HCT116 (cell line): ENCODE measurements at places on chromosomes 3 and 15. TPM values are rescaled to one million over a fixed set of nuclear protein-coding genes. Genes with fewer than 3 reads are reported as not detected.

The GABRA5 gene
- total RNA-seq, result not detected

DNA sequence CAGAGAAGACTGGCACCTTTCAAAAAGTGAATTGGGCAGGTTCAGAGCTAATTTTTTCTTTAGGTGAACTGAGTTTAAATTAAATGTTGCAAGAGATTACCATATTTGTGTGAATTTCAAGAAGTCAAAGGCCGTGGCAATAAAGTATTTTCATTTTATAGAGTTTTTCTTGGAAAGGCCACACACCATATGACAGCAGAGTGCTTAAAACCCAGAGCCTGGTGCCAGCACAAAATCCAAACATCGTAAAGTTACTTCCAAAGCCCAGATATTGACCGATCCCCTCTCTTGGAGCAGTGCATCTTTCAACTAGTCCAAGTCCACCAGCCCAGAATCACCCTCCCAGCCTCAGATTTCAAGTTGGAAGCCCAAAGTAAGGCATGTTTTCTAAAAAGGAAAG is 164.5 kb downstream of the VGLL4 start:
- no peak for DNase-seq
- no peaks in the 10 kb centered on the region for H3K27me3 ChIP-seq
- no peak overlapping the region for H3K4me3 ChIP-seq
- H3K36me3 ChIP-seq, result no peaks in the 10 kb centered on the region

The FGD5 gene
- 0.22 TPM for total RNA-seq

DNA sequence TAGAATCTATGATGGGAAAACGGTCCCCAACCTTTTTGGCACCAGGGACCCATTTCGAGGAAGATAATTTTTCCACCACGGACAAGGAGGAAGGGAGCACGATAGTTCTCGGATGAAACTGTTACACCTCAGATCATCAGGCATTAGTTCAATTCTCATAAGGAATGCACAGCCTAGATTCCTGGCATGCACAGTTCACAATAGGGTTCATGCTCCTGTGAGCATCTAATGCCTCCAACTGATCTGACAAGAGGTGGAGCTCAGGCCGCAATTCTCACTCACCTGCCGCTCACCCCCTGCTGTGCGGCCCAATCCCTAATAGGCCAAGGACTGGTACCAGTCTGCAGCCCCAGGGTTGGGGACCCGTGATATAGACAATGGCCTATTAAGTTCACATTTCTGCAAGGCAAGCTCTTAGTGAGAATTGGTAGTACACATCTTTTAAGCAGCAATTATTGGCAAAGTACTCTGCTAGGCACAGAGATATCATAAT is 26.5 kb downstream of the CD200R1 start:
- no peak overlapping the region for H3K4me3 ChIP-seq
- H3K27me3 ChIP-seq, result no peaks in the 10 kb centered on the region
- H3K36me3 ChIP-seq, result no peaks in the 10 kb centered on the region
- no peaks in the 10 kb centered on the region for H3K4me1 ChIP-seq

DNA sequence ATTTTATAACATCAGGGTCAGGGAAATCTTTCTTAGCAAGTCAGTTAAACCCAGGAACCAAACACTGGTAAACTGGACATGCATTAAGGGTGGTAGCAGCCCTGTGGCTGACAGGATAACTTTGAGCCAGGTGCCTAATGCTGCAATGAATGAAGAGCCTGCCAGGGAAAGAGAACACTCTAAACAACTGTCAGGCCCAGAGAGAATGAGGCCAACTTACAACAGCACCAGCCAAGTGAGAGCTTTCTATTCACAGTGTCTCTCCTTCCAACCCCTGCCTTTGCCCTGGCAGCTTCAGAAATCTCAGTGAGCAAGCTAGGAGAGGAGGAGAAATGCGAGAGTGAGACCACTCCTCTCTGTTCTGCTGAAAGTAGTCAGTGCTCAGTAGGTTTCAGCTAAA is 50.4 kb upstream of the ATP2C1 start:
- DNase-seq, result no peak
- H3K27me3 ChIP-seq, result peaks cover 5% of the 10 kb centered on the region; the same call in 1 of the 2 replicates
- no peak overlapping the region for H3K4me3 ChIP-seq
- H3K27ac ChIP-seq, result no peak overlapping the region
- no peaks in the 10 kb centered on the region for H3K36me3 ChIP-seq

DNA sequence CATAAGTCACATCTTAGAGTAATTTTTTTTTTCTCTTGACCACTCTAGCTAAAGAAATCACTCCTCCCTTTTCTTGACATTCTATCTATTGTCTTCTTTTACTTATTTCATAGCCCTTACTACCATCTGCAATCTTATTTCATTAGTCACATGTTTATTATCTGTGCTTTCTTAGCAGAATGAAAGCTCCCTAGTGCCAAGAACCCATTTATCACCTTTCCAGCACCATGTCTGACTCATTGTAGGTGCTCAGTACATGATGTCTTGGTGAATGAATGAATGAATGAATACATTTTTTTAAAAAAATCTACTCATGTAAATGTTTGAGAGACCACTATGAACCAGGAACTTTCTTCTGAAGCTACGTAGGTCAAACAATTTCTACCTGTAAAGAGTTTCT is 157.2 kb downstream of the CADPS start:
- no peak overlapping the region for H3K27ac ChIP-seq
- no peaks in the 10 kb centered on the region for H3K4me1 ChIP-seq
- no peak overlapping the region for H3K4me3 ChIP-seq
- no peaks in the 10 kb centered on the region for H3K36me3 ChIP-seq

- H3K4me3 ChIP-seq, result no peak overlapping the region
- no peaks in the 10 kb centered on the region for H3K27me3 ChIP-seq
- H3K27ac ChIP-seq, result no peak overlapping the region
- DNase-seq, result no peak
Observed at GRCh38 chr15:43519196-43519595, 1.8 kb downstream of the MAP1A start.

DNA sequence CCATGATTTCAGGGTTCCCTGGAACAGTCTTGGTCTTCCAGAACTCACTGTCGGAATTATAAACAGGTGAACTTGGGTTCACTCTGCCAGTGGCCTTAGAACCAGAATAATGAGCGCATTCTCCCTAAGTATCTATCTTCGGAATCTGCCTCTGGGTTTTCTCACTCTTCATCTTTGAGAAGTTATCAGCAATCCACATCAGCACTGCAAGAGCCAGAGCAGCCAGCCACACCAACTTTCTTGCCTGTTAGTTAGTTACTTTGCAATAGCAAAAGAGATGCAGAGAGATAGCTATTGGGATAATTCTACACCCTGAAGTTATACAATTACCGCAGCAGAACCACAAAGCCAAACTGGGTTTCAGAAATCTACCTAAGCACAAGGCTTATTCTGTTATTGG is 25.8 kb downstream of the GLB1 start:
- no peak overlapping the region for H3K27ac ChIP-seq
- H3K36me3 ChIP-seq, result no peaks in the 10 kb centered on the region
- H3K4me3 ChIP-seq, result no peak overlapping the region
- no peaks in the 10 kb centered on the region for H3K27me3 ChIP-seq

- no peak overlapping the region for H3K4me3 ChIP-seq
- no peak overlapping the region for H3K27ac ChIP-seq
- peaks cover 8% of the 10 kb centered on the region for H3K36me3 ChIP-seq
- DNase-seq, result no peak
- H3K4me1 ChIP-seq, result peaks cover 17% of the 10 kb centered on the region
- no peaks in the 10 kb centered on the region for H3K27me3 ChIP-seq
Observed at GRCh38 chr3:187735837-187736236, 9.4 kb downstream of the BCL6 start.

The CIDEC gene
- total RNA-seq, result not detected

The KIF9 gene
- total RNA-seq, result 13.1 TPM

The HCN4 gene
- 1.7 TPM for total RNA-seq

The SYNPR gene
- not detected for total RNA-seq

- no peaks in the 10 kb centered on the region for H3K36me3 ChIP-seq
- H3K4me1 ChIP-seq, result no peaks in the 10 kb centered on the region
- no peak overlapping the region for H3K4me3 ChIP-seq
- DNase-seq, result no peak
Observed at GRCh38 chr15:58742022-58742813, 7.3 kb downstream of the ADAM10 start.

GRCh38 chr15:73593304-73594074 is 39.7 kb downstream of the NPTN start:
- H3K27me3 ChIP-seq, result no peaks in the 10 kb centered on the region
- no peaks in the 10 kb centered on the region for H3K4me1 ChIP-seq
- no peak overlapping the region for H3K4me3 ChIP-seq
- peaks cover 9% of the 10 kb centered on the region; the same call in 1 of the 2 replicates for H3K36me3 ChIP-seq

The ZNF621 gene
- 23.5 TPM for total RNA-seq

DNA sequence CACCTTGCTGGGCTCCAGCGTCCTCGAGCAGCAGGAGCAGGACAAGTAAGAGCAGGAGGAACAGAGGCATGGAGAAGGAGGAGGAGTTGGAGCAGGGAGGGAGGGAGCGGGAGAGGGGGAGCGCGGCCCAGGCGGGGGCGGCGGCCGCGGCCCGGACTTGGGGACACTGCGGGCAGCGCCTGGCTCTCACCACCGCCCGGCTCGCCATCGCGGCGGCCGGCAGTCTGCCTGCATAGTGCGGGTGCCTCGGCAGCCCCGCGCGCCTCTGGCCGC is 440 bp downstream of the DCBLD2 start:
- peak overlapping the region; percentile 89 for H3K4me3 ChIP-seq
- H3K4me1 ChIP-seq, result peaks cover 42% of the 10 kb centered on the region
- H3K36me3 ChIP-seq, result peaks cover 41% of the 10 kb centered on the region
- peak overlapping the region; percentile 99 for H3K27ac ChIP-seq
- DNase-seq, result no peak

DNA sequence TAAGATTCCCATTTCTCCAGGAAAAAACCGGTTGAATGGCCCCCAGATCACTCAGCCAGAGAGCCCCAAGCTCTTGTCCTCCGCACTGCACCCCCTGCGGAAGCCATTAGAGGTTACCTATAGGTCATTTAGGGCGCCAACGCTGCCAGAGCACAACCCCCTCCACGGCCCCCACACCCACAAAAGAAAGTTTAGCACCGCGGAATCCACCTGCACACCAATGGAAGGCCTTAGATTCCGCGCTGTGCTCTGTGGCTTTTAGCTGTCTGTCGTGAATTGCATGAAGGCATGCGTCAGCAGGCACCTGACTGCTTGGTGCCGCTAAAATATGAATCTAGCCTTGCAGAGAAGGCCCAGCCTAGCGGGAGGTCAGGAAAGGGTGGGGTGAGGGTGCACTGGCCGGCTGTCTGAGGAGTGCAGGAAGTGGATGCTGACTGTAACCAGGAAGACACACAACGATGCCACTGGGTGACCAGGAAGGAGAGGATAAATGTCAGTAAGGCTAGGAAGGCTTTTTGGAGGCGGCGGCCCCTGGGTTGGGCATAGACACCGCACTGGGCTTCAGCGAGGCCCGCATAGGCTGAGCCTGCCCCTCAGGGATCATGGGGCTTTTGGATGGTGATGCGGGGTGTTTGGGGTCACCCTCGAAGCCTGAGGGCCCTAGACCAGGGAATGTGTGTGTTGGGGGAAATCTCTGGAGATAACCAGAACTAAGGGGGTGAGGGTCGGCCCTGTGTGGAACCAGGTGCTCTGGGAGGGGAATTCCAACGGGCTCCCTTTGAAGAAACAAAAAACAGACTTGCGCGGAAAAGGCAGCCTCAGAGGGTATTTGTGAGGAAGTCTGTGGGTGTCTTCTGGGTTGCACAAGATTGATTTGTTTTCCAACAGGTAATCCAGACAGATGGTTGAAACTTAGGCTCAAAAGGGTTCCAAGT is 976 bp upstream of the NUP210 start:
- no peak for DNase-seq
- H3K36me3 ChIP-seq, result 0 out of 2 replicates have a peak, but pooled peaks cover 2% of the 10 kb centered on the region
- peak overlapping the region; percentile 67 for H3K4me3 ChIP-seq
- H3K27me3 ChIP-seq, result no peaks in the 10 kb centered on the region
- peaks cover 10% of the 10 kb centered on the region for H3K4me1 ChIP-seq

GRCh38 chr15:39130556-39131379 is 450.1 kb upstream of the THBS1 start:
- H3K27ac ChIP-seq, result no peak overlapping the region
- no peaks in the 10 kb centered on the region for H3K27me3 ChIP-seq
- peaks cover 58% of the 10 kb centered on the region for H3K4me1 ChIP-seq
- no peak for DNase-seq
- H3K4me3 ChIP-seq, result no peak overlapping the region
- H3K36me3 ChIP-seq, result no peaks in the 10 kb centered on the region

The NOX5 gene
- 0.91 TPM for total RNA-seq
